ENCODE measurements at places on chromosomes 7 and 10.

DNA sequence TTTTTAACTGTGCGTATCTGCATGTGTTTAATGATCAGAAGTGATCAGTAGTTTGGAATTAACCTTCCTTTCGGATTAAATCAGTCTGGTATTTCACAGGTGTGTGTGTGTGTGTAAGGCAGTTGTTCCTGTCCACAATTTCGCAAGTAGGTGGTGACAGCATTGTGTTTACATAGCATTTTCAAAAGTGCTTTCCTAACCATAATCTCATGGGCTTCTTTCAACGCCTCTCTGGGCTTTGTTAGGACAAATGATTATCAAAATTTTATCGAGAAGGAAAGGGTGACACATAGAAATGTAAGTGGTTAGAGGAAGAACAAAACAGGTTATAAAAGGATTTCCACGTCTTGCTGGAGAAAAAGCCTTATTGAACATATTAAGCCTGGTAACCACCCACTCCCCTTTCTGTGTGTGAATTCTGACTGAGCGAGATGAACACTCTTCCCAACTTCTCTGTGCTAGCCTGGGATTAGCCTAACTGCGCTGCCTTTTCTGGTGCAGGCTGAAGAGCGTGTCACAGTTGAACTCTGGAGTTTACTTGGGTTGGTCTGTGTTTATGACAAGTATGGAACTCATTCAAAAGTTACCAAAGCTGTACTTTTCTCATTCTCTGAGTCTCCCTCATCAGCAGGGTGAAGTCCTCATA lies 292.3 kb upstream of the PITRM1 start:
- no peak for DNase-seq

DNA sequence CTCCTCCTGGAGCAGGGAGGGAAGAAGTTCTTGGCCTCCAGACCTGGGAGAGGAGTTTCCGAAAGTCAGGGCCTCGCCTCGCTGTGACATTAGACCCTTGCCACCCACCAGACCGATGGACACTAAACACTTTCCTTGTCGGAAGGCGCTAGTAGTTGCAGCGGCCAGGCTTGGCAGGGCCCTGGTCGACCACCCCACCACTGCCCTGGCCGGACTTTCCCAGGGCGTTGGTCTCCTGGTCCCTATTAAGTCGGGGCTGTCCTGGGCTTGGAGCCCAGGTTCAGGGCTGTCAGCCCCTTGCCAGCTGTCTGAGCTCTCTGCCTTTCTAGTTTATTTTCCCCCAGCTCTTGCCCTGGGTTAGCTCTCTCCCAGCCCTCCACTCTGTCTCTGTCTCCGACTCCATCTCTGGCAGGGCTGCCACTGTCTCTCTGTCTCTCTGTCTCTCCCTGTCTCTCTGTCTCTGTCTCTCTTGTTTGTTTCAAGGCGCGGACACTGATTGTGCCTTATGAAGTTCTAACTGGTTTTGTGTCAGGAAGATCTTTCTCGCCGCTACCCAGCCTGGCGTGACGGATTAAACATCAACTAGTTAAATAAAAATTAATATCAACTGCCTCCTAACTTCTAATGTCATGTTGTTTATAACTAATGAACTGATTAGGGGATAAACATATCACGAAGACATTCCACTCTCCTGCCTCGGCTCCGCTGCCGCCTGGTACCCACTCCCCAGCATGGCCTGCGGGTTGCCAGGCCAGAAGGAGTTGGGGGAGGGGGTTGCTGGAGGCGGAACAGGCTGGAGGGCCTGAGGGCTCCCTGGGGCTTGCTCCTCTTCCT lies 13.8 kb upstream of the PAX2 start:
- no peak for DNase-seq

DNA sequence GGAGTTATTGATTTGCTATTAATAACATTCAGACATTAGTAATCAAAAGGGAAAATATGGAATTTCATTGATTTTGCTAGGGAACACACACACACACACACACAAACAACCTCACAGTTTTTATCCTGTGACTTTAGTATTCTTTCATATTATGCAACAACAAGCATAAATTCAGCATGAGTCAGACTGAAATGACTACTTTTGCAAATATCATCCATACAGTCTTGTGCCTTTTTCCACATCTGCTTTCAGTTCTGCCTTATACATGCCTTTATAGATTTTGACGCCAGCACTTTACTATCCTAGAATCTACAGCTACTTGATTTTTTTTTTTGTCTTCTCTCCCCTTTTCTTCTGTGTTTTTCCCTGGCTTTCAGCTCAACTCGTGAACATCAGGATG lies 975.8 kb upstream of the LRRTM3 start:
- no peak for DNase-seq

DNA sequence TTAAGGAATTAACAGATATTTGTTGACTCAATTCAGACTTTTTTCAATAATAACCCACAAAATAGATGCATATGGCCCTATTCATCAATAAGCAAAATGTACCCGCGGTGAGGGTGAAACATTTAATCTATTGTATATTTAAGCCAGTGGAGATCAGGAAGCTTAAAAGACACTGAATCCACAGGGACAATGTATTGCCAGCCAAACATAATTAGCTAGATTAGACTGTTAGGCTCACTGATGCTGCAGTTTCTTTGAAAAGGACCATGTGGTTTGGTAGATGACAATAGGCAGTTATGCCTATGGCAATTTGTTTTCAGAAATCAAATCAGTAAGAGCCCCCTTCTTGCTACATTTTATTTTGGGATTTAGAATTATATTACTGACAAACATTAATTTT lies 87.3 kb upstream of the PLXDC2 start:
- no peak for DNase-seq

DNA sequence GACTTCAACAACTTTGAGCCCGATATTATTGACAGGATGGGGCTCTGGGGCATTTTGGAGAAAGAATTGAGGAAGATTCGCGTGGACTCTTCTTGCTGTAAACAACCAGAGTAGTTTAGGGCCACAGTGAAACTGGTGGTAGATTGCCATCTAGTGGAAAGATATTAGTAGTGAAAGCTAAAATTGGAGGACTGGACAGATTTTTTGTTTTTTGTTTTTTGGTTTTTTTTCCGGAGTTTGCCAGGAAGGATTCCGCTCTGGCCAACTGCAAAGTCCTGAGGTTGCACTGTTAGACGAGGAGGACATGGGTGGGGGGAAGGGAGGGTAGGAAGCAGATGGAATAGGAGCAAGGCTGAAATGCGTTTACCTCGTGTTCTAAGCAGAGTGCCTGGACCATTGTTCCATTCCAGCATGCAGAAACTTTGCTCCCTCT lies 11.7 kb downstream of the NOBOX start:
- no peak for DNase-seq

DNA sequence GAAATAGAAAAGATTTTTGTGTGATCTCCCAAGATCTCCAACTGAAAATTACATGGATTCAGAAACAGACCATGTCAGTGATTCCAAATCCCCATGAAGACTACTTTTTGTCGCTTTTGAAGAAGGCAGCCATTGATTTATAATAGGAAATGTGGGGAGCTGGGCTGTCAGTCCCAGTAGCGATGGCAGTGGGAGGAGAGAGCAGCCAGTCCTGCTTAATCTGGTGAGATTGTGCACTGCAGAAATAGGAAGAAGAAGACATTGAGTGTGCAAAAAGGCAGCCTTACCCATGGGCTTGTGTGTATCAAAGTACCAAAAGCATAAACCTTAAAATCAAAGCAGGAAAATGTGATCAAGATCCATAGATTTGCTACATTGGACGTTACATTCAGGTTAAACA lies 4.8 kb downstream of the ADRB1 start:
- no peak for DNase-seq

DNA sequence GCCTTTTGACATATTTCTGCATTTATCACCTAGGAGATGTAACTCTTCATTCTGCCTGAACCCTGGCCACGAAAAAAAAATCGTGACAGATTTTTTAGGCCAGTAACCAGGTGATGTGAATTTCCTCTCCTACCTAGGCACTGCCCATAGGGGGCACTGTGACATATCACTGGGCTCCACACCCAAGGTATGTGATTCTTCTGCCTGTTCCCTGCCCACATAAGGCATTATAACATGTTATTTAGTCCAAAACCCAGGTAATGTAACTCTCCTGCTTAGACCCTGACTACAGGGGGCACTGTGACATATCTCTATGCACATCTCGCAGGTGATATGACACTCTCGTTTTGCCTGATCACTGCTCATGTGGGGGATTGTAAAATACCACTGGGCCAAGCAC lies 29.5 kb upstream of the ZNF107 start:
- no peak for DNase-seq

DNA sequence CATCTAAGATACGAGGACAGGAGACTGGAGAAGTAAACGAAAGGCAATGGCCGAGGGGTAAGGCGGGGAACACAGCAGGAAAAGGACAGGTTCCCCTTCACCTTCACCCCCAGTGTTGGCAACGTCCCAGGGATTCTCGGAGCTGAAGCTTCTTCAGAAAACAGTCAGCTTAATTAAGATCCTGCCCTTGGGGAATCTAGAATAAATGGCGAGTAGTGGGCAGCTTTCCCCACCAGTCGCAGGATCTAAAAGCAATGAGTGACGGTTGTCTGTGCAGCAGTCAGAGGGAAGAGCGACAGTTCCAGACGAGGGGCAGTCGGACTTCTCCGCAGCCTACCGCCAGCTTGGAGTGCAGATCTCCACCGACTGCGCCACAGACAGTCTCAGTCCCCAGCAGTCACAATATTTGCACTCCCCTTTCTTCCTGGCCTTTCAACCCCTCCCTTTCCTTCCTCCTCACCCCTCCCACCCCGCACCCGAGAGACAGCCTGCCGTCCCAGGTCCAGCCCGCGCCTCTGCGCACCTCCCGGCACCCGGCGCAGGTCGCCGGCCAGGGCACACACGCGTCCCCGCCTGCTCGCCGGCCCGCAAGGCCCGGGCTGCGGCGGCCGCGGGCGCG lies 10.9 kb upstream of the SP8 start:
- DNase-seq, result no peak

- no peak for DNase-seq
These were observed 11.0 kb upstream of the ADD3 start for GRCh38 chr10:109996766-109997171.

DNA sequence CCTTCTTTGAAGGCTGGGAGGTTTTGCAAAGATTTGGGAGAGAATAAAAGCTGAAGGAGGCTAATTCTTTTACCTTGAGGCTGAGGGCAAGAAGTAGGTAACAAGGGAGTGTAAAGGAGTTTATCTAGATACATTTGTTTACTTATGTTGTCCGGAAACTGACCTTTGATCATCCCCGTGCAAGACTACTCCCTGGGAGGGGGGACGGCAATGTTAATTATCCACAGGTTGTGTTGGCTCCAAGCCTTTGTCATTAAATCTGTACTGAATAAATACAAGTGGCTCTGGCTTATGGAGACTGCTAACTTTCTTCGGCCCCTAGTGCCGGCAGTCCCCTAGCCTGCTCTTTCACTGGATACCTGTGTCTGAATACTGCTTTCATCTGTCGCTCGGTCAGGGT lies 1250.6 kb upstream of the LRRTM3 start:
- no peak for DNase-seq

- DNase-seq, result no peak
These were observed 72.8 kb upstream of the DDC start for GRCh38 chr7:50637725-50638643.

DNA sequence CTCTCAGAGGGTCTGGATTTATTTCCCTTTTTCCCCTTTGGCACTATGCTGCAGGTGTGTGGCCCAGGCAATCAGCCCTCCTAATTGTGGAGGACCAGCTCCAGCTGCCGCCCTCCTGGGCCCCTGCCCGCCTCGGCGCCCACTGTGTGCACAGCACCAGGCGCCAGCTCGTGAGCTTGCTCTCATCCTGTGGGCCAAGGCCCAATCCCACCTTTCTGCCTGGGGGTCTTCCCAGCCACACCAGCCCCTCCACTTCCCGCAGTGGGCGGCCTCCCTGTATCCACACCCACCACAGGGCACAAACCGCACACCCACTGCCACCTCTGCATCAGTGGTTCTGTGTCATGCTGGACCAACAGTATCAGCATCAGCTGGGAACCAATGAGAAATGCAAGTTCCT lies 25.5 kb upstream of the SLIT1 start:
- DNase-seq, result no peak

DNA sequence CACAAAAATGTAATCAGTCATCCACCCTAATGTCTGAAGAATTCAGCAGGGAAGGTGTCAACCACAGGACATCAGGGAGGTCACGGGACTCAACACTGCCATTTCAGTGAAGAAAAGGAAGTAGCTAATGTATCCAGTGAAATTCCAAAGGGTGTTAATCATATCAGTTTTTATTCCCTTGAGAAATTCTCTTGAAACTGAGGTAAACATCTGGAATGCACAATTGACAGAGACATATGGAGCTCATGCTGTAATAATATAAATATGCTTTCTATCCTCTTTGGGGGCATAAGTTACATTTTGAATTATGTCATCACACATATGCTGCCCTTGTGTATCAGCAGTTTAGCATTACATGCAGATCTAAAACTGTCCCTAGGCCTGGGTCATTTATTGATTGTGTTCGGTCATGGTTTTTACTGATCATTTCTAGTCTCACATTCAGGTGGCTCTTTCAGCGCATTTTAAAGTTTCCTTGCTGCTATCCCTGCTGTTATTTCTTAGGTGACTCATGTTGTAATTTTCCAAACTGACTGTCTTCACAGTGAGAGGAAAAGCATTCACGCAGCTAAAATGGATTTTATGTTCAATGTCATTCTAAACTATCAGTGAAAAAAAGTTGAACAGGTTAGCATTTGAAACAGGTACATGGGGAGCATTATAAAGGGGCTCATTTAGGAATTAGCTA lies 273.9 kb downstream of the TSPAN12 start:
- no peak for DNase-seq

GRCh38 chr7:70492625-70493024 lies 639.3 kb upstream of the GALNT17 start:
- DNase-seq, result no peak

DNA sequence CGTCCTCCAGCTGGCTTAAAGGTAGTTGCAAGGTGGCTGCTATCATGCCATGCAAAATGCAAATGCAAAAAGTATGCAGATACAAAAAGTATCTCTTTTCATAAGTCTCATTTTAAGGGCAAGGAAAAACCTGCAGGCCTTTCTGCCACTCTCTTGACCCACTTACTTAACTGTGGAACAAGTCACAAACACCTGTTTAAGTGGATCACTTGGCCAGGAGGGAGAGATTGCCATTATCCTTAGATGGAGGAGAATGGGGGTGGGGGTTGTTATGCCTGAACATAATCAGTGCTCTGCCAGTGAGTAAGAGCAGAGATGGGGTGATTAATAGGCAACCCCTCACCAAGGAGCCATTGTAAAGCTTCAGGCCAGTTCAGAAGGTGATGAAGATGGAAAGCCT lies 25.1 kb upstream of the HERPUD2 start:
- DNase-seq, result no peak

DNA sequence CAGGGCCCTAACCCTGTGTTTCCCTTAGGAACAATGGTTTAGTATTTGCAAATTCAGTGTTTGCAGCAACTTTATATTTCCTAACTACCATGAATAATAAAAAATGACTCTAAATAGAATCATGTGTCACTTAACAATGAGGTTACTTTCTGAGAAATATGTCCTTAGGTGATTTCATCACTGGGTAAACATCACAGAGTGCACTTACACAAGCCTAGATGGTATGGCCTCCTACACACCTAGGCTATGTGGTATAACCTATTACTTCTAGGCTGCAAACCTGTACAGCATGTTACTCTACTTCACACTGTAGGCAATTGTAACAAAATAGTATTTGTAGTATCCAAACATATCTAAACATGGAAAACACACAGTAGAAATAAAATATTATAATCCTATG lies 1174.6 kb upstream of the LRRTM3 start:
- no peak for DNase-seq
